Type B pancreatic cell (in vitro differentiated cells): ENCODE measurements at places on chromosomes 5 and 9.

GRCh38 chr5:1723957-1724821 is 75.4 kb downstream of the MRPL36 start:
- peak; percentile 58 for DNase-seq

DNA sequence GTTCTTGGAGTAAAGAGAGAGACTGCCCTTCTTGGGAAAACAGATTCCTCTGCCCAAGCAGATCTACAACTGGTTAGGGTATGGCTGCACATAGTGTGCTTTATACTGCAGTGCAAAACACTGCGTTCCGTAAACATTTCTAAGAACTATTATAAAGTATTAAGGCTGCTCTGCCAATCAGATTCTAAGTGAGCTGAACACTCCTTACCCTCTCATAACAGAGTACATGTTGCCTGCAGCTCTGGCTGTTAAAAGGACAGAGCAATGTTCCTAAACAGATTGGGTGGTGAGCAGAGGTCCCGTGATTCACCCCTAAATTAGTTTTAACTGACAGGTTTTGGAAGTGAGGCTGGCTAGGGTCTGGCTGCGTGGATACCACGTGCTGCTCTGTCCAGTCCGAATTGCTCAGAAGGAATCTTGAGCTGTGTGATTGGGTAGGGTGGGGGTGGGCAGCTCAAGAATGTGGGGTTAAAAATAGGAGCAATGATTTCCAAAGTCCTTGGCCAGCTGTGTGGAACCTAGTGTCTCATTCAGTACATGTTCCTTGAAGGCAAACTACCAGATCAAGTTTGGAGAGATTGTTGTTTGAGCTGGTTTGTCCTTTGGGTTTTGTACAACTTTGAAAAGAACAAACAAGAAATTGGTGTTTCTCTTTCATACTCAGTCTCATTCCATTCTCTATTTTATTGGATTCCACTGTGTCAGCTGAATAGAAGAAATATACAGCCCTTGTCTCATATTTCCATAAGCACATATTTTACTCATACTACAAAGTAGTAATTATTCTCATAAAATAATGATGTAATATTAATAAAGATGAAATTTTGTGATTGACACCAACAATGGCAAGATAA is 497.6 kb upstream of the CD180 start:
- DNase-seq: no peak

DNA sequence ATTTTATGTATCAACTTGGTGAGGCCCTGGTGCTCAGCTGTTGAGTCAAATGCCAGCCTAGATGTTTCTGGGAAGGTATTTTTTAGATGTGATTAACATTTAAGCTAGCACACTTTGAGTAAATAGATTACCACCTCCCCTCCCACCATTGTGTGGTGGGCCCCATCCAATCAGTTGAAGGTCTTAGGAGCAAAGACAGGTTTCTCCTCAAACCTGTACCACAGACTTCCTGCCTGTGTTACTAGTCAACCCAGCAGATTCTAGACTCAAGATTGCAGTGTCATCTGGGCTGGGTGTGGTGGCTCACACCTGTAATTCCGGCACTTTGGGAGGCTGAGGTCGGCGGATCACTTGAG is 33.8 kb downstream of the MRPL36 start:
- no peak for DNase-seq

DNA sequence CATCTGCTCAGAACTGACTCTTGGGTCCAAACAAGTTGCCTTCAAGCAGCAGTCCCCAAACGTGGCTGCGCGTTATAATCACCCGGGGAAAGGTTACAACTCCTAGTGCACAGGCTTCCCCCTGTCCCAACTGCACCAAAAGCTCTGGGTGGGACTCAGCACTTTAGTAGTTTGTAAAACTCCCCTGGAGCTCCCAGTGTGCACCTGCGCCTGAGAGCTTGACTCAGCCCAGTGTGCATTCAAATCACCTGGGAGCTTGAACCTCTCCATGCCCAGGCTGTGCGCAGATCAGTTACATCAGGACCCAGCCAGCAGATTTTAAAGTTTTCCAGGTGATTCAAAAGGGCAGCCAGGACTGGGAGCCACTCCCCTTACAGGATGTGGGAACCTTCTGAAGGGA is 151.4 kb downstream of the COL23A1 start:
- peak; percentile 45 for DNase-seq

DNA sequence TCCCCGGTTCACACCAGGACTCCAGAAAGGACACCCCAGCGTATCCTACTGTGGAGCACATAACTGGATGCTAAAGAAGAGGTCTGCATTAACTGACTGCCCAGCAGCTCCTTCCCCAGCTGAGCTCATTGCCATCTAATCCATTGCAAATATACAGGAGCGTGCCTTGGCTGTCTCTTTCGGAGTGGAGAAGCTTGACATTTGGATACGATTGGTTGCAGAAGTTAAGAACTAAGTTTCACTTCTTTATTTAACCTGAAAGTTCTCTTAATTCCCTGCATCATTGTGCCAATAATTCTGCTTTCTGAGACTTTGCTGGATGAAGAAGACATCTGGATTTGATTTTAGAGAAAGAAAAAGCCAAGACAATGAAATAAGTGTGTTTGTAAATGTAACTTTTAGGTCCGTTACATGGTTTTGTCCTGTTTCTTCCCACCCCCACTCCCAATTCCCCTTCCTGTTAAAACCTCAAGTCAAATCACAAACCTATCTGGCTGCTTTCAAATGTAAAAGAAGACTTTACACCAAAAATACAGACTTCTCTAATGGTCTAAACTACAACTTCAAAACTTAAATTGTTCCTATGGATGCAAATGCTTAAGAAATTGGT is 33.9 kb downstream of the TAS2R1 start:
- no peak for DNase-seq

GRCh38 chr9:129182625-129183494 is 4.8 kb upstream of the IER5L start:
- no peak for DNase-seq

GRCh38 chr9:132754236-132754635 is 84.0 kb downstream of the GTF3C4 start:
- no peak for DNase-seq

- DNase-seq: no peak
Measured at GRCh38 chr5:166262395-166262794, 2029.0 kb upstream of the WWC1 start.

- DNase-seq: no peak
Measured at GRCh38 chr5:31487506-31487905, 44.4 kb downstream of the DROSHA start.

- DNase-seq: no peak
Measured at GRCh38 chr9:69174616-69175463, 763 bp downstream of the TJP2 start.

DNA sequence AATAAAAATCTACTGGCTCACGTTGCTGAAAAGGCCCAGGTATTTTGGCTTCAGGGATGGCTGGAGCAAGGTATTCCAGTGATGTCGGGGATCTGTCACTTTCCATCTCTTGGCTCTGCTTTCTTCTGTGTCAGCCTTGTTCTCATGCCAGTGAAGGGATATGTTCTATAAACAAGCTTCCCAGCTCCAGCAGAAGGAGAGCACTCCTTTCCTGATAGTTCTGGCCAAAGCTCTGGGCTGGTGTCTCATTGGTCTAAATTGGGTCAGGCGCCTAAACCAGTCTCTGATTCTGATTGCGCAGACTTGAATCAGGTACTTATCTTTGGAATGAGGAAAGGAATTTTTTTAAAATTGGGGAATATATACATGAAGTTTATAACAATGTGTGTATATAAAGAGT is 5.1 kb downstream of the SNX30 start:
- no peak for DNase-seq

DNA sequence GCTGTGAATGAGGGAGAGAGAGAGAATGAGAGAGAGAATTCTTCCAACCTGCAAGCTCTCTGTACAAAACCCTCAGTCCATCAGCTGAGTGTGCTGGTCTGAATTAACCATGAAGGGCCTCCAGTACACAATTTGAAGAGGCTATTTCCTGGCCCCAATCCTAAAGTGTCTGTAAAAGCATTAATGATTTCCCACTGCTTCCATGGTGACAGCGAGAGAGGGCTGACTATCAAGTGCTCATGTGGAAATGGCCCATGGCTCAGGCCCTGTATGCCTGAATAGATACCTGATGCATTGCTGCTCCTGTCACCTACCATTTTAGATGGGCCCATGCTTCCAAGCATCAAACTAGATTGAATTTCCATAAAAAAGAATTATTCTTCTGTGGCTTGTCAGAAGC is 592.4 kb downstream of the KIF4B start:
- DNase-seq: no peak

GRCh38 chr9:130183133-130183762 is 11.0 kb downstream of the NCS1 start:
- DNase-seq: peak; percentile 72

DNA sequence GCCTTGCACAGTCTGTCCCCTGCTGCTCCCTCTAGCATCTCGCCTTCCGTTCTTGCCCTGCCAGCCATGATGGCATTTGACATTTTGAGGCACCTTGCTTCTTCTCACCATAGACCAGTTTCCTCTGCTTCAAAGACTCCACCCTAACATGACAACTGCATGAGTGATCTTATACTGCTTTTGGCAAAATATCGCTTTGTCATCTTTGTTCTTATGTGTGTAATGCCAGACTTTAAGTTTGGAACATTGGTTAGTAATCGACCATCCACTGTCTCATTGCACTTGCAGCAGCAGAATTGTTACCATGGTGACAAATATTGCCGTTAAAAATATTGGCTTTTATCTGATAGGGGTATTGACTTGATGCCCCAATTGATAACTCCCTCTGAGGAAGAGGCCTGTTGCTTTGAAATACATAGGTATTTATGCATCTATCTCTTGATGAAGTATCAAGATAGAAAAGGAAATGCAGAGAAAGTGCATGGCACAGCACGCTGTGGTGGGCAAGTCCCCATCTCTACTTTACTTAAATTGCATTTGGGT is 6.8 kb downstream of the GARIN3 start:
- DNase-seq: no peak

DNA sequence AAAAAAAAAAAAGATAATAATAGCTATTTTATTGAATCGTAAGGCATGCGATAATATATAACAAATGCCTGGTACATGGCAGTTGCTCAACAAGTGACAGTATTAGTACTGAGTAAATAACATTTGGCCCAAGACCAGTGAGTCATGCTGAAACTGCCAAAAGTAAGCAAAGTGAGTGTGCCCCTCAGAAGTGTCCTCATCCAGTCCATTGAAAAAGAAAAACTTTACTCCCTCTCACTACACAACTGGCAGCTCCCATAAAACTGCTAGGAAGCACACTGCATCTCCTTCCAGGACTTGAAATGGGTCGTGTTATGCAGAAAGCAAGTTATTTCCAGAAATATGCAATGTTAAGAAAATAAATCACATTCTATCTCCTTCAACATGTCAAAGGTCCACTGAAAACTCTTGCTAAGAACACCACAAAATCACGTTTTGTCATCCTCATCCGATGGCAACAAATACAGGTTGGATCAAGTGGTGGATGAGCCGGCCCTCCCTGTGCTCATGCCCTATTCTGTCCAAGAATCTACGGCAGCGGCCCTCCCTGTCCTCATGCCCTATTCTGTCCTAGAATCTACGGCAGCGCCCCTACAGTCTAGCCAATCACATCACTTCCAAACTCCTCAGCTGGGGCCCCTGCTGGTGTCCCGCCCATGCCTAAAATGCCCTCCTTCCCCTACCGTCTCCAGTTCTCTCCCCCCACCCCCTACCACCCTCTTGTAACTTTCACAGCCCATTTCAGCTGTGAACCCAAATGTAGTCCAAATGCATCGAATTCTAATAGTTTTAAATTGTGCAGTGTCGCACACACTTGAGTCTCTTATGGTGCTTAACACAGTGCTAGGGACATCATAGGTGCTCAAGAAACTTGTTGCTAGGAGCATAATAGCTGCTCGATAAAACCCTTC is 12.5 kb downstream of the PTCH1 start:
- no peak for DNase-seq

DNA sequence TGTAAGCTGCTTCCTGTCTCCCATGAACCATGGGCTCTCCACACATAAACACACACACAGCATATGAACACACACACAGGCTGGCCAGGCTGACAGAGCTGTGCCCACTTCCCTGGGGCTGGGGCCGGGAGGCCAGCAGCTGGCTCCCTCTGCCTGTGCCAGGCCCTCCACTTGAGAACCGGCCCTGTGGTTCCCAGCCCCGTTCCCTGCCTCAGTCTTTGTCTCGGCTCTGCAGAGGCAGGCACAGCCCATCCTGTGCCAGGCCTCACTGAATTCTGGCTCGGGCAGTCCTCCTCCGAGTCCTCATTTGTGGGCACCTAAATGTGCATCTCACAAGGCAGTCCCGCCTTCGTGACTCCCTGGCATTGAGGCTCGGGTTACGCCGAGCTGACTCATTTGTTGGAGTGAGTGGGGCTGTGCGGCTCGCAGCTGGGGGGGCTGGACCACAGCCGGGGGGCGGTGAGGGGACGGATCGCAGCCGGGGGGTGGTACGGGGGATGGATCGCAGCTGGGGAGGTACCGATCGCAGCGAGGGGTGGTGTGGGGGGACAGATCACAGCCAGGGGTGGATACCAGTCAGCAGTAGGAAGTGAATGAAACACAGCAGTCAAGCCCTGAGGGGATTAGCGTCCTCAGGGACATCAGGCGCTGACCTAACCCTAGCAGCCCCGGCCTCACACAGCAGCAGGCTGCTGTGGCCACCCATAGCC is 72.3 kb downstream of the PSMB7 start:
- DNase-seq: no peak

- no peak for DNase-seq
Measured at GRCh38 chr9:113623851-113624485, 160.4 kb downstream of the RGS3 start.

- no peak for DNase-seq
Measured at GRCh38 chr5:139186261-139186660, 11.9 kb downstream of the SIL1 start.

GRCh38 chr5:102200861-102201260 is 95.2 kb downstream of the SLCO4C1 start:
- DNase-seq: no peak

DNA sequence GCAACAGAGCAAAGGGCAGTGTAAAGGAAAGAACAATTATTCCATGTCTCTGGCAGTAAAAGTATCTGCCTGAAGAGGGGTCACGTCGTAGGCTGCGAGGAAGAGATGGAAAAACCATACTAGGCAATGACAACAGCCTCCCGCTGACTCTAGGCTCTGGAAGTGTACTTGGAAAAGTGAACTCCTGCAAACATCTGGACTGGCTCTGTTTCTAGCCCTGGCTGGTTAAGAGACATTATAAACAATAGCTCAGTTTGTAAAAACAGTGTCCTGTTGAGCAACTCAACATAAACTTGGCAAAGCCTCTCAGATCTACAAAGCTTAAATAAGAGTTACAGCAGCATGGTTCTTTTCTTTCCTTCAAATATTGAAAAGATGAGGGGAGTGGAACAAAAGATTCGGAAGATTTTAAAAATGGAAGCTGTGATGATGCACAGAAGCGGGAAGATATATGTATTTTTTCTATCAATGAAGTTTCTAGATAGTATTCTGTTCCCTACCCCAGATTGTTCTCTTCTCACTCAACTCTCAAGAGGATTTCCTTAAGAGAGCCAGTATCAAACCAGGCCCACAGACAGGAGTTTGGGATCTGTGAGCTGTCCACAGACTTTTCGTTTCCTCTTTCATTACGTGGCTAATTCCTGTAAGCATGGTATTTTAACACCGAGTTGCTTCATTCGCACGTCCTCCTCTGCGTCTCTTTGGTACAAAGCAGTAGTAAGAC is 79.4 kb downstream of the SPTLC1 start:
- no peak for DNase-seq

- no peak for DNase-seq
Measured at GRCh38 chr9:123637945-123638634, 282.1 kb downstream of the CRB2 start.

- DNase-seq: no peak
Measured at GRCh38 chr5:59327191-59327980, 566.1 kb downstream of the PDE4D start.

- no peak for DNase-seq
Measured at GRCh38 chr9:10661994-10662393, 49.2 kb upstream of the PTPRD start.
